Stimulated activated CD8-positive, alpha-beta memory T cell treated with anti-CD3 and anti-CD28 coated beads, Interleukin-4, amount 100 ng/mL, for 4 hours (primary cell): ENCODE measurements at places on chromosomes 4 and X.

- DNase-seq = no peak
These were observed 125.2 kb downstream of the STIM2 start for GRCh38 chr4:26985873-26986272.

DNA sequence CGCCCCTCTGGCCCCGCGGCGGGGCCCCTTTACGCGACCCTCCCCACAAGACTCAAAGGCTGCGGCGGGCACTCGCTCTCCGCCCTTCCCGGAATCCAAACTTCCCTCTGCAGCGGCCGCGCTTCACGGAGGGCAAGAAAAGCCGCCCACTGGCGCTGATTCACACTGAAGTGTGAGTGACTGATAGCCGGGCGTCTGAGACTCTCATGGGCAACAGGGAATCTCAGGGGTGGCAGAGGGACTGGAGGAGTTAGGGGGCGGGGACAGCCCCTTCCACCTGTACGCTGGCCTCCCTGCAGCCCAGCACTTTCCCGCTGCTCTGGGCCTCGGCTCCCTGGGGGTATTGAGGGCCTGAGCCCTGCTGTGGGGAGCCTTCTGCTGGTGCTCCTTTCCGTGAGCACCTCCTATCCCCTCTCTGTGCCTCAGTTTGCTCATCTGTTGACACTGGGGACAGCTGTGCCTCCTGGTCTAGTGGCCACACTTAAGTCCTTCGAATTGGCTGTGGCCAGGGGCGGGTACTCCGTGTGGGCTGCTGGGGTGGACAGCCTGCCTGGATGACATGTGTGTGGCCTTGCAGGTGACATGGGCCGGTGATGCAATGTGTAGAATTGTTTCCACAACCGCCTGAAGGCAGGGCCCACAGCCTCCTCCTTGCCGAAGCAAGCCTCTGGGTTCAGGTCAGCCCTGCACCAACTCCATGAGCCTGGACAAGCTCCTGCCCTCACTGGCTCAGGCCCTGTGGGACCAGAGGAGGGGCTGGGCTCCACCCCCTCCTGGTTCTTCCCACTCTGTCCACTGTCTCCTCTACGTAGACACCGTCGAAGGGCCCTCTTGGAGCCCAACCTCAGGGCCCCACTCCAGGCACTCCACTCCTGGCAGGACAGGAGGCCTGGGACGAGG lies 951 bp downstream of the SH3BP2 start:
- no peak for DNase-seq

- no peak for DNase-seq
These were observed 17.8 kb downstream of the ARHGEF6 start for GRCh38 chrX:136762820-136763452.

GRCh38 chr4:137599734-137600133 lies 67.4 kb upstream of the PCDH18 start:
- DNase-seq = no peak

DNA sequence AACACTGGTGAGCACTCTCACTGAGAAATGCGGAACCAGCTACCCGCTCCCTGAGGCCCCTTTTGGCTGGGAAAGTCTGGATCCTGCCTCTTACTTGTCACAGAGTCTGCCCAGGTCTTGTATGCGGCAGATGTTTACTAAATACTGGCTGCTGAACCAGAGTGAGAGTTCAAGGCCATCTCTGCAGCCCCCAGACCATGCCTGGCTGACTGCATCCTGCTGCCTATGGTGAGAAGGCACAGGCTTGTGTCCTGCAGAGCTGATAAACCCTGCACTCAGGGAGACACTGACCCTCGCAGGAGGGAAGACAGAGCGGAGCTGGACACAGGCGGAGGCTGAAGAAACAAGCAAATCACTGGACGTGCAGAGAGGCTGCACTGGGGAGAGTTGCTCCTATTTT lies 46.5 kb downstream of the JAKMIP1 start:
- DNase-seq = no peak

DNA sequence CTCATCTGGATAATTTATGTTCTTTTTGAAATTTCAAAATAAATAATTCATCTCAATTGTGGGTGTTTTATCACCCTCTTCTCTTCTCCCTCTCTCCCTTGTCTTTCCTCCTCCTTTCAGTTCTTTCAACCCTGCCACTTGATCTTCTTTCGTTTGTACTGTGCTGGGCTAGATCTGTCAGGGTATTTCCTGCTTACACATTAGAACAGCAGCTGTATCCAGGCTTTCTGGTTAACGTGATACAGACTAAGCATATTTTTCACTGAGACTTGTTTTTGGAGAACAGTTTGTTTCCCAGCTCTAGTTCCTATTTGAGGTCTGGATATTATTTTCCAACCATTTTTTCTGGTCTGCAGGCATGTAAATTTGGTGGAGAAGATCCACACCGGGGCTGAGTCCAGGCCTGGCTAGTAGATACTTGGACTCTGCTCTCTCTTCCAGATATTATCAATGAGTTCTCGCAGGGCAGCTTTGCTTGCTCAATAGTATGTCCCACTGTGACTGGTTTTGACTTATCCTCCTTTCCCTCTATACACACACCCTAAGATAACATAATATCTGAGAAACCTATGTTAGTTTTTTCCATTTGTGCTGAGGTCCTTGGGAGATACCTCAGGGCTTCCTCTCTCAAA lies 1310.7 kb upstream of the TENM3 start:
- DNase-seq = no peak

DNA sequence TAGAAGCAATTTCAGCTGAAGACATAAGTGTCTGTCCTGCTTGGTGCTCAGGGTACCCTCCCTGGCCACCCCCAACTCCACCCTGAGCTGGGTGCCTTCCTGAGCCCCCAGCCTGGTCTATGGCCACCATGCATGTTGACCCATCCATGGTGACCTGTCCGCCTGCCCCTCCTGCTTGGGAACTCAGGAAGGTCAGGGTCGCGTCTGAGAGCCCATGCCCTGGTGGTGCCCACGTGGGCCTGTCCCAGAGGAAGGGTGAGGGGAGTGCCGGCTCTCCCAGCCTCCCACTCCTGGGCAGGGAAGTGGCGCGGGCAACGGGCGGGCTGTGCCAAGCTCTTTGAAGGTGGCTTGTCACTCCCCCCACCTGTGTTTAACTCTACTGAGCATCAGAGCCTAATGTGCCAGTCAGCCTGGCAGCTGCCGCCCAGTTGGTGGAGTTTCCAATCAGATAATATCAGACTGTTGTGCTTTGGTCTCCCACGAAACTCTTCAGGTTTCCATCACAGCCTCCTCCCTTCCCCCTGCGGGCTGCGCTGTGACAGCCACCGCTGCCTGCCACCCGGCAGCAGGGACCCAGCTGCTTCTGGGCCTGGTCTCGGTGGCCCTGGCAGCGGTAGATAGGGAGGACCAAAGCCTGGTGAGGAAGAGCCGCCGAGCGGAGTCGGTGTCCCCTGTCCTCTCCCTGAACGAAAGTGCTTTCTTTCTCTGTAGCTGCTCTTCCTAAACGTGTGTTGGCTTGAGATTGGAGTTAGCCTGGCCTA lies 4.8 kb downstream of the SH3BP2 start:
- DNase-seq = no peak

GRCh38 chr4:114677346-114677979 lies 78.9 kb downstream of the UGT8 start:
- DNase-seq = no peak

DNA sequence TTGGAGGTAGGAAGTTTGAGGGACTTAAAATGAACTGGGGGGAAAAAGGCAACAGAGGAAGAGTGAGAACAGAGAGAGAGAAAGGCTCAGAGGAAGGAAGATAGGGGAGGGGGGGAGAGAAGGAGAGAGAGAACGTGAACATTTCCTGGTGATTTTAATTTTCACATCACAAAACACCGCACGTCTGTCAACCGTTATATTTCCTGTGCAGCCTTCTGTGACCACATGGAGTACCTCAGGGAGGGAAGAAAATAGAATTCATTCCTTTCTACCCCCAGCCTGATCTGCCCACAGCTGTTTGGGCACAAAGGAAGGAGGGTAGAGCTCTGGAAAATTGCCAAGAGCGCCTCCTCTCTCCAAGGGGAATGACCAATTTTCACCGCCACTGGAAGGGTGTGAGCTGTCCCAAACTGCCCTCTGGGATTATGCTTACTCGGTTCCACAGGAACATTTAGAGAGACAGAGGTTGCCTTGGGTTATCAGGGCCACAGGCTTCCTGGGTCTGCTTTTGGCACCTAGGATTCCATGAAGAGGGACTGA lies 135.7 kb upstream of the MAMLD1 start:
- DNase-seq = no peak

DNA sequence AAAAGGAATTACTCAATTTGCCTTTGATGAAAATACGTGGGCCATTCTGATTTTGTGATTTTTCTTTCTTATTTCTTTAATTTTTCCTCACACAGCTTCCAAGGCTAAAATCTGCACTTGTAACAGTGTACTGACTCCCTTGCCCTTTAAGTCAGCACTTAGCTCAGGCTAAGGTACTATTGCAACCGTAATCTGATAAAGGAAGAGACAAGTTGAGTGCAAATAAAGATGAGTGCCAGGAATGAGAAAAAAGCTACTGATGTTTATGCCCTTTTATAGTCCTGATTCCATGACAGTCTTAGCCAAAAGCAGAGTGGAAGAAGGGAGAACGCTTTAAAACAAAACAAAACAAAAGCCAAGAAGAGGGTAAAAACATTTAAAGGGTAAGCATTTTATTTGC lies 6.0 kb downstream of the DMD start:
- DNase-seq = no peak

GRCh38 chr4:907691-908425 lies 24.3 kb downstream of the GAK start:
- DNase-seq = no peak

- peak; percentile 2 for DNase-seq
These were observed 12.5 kb downstream of the KLHL15 start for GRCh38 chrX:24014388-24015018.

DNA sequence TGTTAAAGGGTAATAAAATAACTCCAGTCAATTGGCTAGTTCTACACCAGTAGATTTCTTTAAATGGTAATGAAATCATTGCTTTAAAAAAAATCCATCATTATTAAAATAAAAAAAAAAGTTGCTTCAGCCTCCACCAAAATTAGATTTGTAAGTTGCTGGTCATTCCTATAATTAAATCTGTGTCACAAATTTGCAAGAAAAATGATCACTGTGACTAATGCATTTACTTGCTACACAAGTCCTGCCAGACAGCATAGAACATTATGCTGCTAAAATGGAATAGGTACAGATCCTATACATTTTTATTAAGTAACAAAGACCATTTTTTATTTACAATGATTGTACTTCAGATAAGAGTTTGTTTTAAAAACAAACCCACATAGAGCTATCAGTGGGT lies 85.8 kb downstream of the SLC10A7 start:
- DNase-seq = no peak

DNA sequence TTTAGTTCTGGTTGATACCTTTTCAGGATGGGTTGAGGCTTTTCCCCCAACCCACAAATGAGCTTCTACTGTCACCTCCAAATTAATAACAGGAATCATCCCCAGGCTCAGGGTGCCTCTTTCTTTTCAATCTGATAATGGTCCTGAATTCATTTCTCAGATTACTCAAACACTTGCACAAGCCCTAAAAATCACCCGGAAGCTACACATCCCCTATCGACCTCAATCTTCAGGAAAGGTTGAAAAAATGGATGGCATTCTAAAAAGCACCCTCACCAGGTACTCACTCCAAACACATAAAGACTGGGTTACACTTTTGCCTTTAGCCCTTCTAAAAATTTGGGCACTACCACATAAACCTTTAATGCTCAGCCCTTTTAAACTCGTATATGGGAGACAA lies 79.9 kb downstream of the COQ2 start:
- no peak for DNase-seq

DNA sequence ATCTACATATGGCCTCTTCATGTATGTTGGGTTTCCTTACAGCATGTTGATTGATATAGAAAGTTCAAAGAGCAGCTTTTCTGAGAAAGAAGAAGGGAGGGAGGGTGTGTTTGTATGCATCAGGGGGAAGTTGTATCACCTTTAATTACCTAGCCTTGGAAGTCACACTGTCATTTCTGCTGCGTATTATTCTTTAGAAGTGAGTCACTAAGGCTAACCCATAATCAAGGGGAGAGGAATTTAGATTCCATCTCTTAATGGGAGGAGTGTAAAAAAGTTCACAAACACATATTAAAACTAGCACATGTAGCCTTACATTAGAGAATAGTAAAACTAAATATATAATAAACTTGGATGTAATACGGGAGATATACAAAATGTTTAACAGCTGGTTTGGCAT lies 86.5 kb upstream of the CBLL2 start:
- no peak for DNase-seq

- DNase-seq = no peak
These were observed 39.0 kb downstream of the GABRA3 start for GRCh38 chrX:152412105-152412504.

GRCh38 chr4:136810626-136811025 lies 721.7 kb downstream of the PCDH18 start:
- no peak for DNase-seq

GRCh38 chr4:175946472-175947116 lies 119.0 kb upstream of the WDR17 start:
- DNase-seq = no peak

- DNase-seq = no peak
These were observed 615.4 kb upstream of the ZFP42 start for GRCh38 chr4:187380181-187380581.
